ENCODE measurements at places on chromosomes 6 and 20. TPM values are rescaled to one million over a fixed set of nuclear protein-coding genes. Genes with fewer than 3 reads are reported as not detected.

TNF gene
- not detected for total RNA-seq

AVP gene
- total RNA-seq, result not detected

HLA-DRA gene
- total RNA-seq, result 259 TPM

PSORS1C2 gene
- not detected for total RNA-seq

TRIM15 gene
- total RNA-seq, result not detected

EBF4 gene
- total RNA-seq, result 22.0 TPM

PTCRA gene
- not detected for total RNA-seq

BPIFB1 gene
- 0.66 TPM for total RNA-seq

SEMG1 gene
- total RNA-seq, result 1.8 TPM

TMEM244 gene
- not detected for total RNA-seq

DNA sequence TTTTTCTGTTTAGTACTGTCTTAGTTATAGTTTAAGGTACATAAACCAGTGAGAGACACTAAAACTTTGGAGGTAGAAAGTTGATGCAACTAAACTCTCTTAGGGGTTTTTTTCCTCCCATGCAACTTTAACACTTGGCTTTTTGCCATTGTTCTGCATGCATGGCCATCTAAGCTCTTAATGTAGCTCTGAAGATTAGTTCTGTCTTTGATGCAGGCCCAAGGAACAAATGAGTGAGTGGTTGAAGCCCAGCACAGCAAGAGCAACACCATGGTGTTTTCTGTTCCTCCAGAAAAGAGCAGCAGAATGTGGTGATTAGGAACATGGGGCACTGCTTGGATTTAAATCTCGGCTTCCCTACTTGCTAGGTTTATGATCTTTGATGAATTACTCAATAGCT is 89.3 kb downstream of the L3MBTL3 start:
- DNase-seq, result no peak

DNA sequence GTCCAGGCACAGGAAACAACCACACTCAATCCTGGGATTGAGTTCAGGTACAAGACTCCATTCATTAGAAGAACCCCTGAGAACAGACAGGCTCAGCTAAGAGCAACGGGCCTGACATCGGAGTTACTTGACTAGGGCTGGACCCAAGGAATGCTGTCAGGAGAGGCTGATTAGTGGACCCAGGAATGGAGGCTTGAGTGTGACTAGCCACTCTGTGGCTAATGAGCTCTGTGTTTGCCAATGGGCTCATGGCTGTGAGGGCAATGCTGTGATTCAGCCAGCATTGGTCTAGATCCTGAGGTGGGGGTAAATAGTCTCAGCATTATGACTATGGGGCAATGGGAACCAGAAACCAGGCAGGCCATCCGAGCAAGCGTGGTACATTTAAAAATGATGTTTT is 71.8 kb downstream of the RIOK1 start:
- no peak for DNase-seq

- DNase-seq, result no peak
Measured at GRCh38 chr6:117502580-117502979, 20.1 kb downstream of the DCBLD1 start.

DNA sequence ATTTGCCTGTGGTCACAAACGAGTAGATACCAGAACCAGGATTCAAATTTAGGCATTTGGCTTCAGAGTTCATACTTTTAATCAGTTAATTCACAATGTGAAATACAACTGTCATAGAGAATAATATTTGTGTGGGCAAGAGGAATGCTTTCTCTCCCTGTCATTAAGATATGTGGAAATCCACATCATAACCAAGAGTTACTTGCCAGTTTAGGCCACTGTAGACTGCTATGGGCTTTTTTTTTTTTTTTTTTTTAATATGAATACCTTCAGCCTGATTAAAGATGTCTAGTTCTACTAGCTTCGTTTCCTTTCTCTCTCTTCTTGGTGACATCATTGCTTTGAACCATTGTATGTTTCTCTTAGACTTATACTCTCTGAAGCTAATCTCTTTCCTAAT is 244.9 kb downstream of the ZFAND3 start:
- no peak for DNase-seq

DNA sequence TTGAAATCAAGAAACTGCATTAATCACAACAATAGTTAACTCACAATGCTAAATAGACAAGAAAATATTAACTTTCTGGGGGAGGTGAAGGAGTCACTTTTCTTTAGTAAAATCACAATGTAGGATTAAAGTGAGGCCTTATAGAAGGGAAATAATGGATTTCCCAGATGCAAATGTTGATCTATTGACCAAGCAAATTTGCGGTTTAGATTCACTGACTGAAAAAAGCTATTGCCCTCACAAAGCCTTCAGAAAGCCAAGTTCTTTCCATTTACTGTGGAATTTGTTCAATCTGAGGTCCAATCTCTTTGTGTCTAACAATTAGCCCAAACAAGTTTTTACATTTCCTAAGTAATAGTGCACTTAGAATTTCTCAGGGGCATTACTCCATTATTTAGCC is 95.1 kb upstream of the PTCHD4 start:
- DNase-seq, result no peak

DNA sequence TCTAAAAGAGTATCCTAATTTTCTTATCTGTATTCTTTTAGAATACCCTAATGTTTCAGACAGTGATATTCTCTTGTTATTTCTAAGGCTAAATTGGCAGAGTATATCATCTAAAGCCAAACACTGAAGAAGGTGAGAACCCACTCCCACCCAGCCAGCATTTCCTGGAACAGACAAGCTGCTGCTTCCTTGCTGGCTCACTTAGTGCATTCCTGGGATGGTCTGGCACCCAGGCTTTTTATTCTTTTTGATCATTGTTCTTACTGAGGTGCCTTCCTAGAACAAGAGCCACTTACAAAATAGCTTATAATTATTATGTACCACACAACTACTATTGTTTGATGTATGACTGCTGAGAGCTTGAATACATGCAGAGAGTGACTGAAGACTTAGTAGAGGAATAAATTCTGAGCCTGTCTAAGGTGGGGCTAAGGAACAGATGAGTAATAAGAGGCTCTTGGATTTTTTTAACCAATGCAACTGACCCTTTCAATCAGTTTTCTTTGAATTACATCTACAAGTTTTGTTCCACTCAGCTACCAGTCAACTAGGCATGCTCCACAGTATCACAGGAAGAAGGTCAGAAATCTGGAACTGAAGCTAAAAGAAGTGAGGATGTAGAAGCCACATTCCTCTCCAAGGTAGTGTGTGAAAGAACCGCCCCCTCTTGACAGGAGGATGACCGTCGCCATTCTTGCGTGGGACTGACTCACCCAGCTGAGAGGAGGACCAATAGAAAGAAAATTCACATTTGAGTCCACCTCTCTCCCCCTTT is 30.1 kb downstream of the PRPH2 start:
- peak; percentile 82 for DNase-seq

- no peak for DNase-seq
Measured at GRCh38 chr6:78538002-78538401, 329.3 kb upstream of the IRAK1BP1 start.

GRCh38 chr6:118514689-118515088 is 33.4 kb upstream of the PLN start:
- DNase-seq, result no peak

- DNase-seq, result no peak
Measured at GRCh38 chr6:42394151-42394550, 57.6 kb downstream of the TRERF1 start.

DNA sequence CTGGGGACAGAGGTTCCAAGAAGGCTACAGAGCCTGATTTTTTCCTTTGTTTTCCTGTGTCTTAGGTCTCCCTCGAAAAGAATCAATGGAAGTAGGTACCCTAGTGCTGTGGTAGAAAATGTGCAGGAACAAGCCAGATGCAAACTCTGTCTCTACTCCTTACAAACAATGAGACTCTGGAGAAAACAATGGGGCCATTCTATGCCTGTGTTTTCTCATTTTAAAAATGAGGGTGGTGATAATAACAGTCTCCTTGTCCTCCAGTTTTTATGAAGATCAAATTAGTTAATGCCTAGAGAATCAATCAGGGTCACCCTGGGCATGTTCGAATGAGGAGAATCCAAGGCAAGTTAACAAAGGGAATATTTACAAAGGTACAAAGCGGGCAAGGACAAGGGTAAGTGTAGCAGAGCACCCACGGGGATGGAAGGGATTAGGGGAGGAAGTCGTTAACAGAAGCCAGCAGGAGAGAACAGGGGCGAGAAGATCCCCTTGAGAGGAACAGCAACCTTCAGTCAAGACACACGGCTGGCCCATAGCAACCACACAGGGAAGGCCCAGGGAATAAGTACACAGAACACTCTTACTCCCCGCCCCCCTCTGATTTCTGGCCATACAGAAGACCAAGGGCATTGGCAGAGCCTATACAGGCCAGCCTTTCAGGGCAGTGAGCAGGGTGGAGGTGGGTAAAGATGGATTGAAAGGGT is 342.8 kb downstream of the PTPRT start:
- DNase-seq, result no peak

- DNase-seq, result no peak
Measured at GRCh38 chr6:129314575-129314974, 395.4 kb downstream of the ARHGAP18 start.

GRCh38 chr6:133768656-133769295 is 120.1 kb upstream of the TCF21 start:
- DNase-seq, result no peak

- no peak for DNase-seq
Measured at GRCh38 chr6:166438211-166438861, 55.6 kb upstream of the MPC1 start.

- DNase-seq, result no peak
Measured at GRCh38 chr6:138089325-138089724, 17.9 kb downstream of the PERP start.

GRCh38 chr6:144931172-144932035 is 646.3 kb downstream of the UTRN start:
- no peak for DNase-seq

DNA sequence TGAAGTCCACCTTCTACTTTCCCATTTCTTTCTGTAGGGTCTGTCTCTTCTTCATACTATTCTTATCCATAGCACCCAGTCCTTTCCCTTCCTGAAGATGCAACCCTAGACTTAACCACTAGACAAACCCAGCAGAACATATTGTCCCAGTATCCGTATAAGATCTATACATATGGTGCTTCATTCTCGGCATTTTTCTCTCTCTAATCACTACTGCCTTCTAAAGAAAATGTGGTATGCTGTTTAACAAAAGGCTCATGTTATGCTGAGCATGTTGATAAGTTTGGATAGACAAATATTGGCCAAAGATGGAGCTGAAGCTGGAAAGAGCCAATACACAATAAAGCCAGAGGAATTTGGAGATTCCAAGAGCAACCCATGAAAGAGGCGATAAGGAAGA is 212.6 kb downstream of the MAFB start:
- DNase-seq, result no peak

GRCh38 chr6:39933669-39934130 is 562 bp downstream of the MOCS1 start:
- DNase-seq, result no peak

- no peak for DNase-seq
Measured at GRCh38 chr6:49649988-49650387, 13.3 kb upstream of the RHAG start.

GRCh38 chr6:133807501-133807900 is 81.4 kb upstream of the TCF21 start:
- no peak for DNase-seq

- no peak for DNase-seq
Measured at GRCh38 chr20:38859070-38859690, 53.7 kb downstream of the PPP1R16B start.

- DNase-seq, result no peak
Measured at GRCh38 chr6:17493286-17493685, 99.9 kb downstream of the CAP2 start.

DNA sequence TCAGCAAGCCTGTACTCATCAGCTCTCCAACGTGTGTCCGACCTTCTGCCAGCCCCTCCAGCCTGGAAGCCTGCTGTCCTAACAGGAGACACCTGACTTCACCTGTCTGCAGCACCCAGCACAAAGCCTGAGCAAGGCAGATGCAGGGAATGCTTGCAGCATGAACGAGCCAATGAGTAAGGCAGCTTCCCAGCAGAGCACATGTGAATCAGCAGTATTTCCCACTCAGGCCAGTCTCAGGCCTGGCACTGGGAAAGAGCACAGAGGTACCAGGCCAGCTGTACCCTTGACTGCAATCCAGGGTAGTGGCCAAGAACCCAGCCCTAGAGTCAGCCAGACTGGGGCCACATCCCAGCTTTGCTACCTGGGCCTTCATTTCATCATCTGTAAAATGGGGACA is 120.8 kb downstream of the MAFB start:
- DNase-seq, result no peak

- DNase-seq, result no peak
Measured at GRCh38 chr6:46993846-46994245, 48.3 kb downstream of the ADGRF1 start.

DNA sequence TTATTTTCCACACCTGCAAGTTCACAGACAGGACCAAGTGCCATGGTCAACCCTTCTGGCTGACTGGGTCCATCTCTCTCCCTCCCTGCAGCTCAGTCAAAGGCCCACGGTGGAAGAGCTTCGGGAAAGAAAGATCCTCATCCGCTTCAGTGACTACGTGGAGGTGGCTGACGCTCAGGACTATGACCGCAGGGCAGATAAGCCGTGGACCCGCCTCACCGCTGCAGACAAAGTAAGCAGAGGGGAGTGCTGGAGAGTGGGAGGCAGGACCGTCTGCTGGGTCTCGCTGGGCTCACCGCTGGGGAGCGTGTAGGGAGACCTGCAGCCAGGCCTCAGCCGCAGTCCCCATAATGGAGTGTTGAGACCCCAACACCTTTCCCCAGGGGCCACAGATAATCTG is 45.0 kb downstream of the TBC1D7 start:
- no peak for DNase-seq

Measured in breast epithelium (tissue), 4 donors.